ENCODE measurements at places on chromosomes 3 and 15. TPM values are rescaled to one million over a fixed set of nuclear protein-coding genes. Genes with fewer than 3 reads are reported as not detected.

The HIGD1A gene
- total RNA-seq, result 35.9 TPM

DNA sequence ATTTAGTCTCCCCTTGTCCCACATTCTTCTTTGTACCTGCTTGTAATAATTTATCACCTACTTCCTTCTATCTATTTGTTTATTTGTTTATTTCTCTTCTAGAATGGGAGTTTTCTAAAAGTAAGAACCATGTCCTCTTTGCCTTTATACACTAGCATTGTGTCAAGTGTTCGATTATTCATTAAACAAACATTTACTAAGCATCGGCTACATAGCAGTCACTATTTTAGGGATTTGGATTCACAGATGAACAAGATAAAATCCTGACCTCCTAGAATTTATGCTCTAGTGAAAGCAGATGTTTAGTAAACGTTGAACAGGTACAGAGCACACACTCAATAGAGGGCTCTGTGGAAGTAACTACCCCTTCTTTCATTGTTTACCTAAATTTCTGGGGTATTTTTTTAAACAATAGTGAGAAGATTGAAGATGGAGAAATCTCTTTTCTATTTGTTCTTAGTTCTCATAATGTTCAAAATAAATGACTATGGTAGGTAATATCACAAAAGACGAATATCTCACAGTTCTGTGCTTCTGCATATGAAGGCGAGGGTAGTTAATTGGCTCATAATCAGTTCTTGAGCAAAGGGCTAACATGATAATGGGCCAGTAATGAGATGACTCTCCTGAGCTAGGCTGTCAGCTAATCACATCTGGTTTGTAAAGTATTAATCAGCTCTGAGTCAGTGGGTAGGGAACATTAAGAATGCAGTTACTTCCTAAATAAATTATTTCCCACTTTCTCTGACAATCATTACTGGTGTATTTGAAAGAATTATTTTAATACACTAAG is 111.9 kb downstream of the SLC9A9 start:
- no peaks in the 10 kb centered on the region for H3K27me3 ChIP-seq
- no peak overlapping the region for H3K4me3 ChIP-seq
- no peaks in the 10 kb centered on the region for H3K4me1 ChIP-seq

- no peak overlapping the region for H3K4me3 ChIP-seq
- H3K27ac ChIP-seq, result no peak overlapping the region
- H3K36me3 ChIP-seq, result no peaks in the 10 kb centered on the region
- H3K4me1 ChIP-seq, result no peaks in the 10 kb centered on the region
- DNase-seq, result no peak
These were observed 449.9 kb upstream of the NAALADL2 start for GRCh38 chr3:174409086-174409743.

The HTD2 gene
- total RNA-seq, result 11.4 TPM

DNA sequence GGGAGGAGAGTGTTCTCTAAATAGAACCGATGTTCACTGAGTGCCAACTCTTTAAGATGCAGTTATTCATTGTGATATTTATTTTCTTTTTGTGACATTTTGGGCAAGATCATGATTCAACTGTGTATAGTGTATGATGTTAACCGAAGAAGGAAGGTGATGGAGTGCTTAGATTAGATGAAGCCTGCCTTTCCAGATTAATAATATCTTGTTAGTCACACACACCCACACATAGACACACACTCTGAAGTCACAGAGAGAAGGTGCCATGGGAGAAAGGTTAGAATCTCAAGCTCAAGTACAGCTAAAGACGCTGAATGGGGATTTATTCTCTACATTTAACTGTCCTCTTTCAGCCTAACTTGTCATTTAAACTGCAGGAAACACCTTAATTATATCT is 77.0 kb downstream of the SLC9A9 start:
- no peak overlapping the region for H3K27ac ChIP-seq
- no peak for DNase-seq
- H3K4me3 ChIP-seq, result no peak overlapping the region
- H3K27me3 ChIP-seq, result no peaks in the 10 kb centered on the region
